ENCODE measurements at places on chromosomes 12 and 14.

DNA sequence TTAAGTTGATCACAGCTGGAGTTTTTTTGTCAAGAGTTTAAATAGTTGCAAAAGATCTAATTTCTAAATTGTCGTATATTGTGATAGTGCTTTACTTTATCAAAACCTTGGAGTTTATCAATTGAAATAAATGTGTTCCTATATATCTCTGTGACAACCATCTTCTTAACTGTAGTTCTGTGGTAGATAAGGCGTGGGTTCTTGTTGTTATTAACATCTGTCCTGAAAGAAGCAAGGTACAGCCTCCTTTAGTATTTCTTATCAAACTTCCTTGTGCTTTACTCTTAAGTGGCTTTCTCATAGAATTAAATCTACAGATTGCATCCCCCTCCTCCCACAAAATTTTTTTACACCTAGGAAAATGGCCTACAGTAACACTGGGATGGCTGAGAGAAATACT lies 7.3 kb downstream of the SCYL2 start:
- no peak for DNase-seq

GRCh38 chr12:23542187-23542586 lies 407.3 kb downstream of the SOX5 start:
- DNase-seq, result no peak

DNA sequence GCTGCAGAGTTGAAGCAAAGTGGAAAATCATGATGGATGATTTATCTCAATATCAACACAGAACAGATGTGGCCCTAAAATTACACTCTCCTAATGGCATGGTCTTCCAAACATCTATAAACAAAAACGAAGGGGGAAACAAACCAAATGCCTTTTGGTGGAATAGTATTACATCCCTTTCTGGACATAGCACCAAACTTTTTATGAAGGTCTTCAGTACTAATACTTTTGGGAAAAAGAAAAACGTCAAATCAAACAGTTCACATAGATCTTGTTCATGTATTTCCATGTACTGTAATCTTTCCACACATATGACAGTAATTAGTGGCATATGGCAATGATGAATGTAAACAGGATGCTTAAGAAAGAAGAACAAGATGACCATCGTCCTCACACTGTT lies 22.9 kb upstream of the ANAPC7 start:
- DNase-seq, result no peak

GRCh38 chr12:33472299-33472698 lies 32.7 kb upstream of the SYT10 start:
- DNase-seq, result no peak

DNA sequence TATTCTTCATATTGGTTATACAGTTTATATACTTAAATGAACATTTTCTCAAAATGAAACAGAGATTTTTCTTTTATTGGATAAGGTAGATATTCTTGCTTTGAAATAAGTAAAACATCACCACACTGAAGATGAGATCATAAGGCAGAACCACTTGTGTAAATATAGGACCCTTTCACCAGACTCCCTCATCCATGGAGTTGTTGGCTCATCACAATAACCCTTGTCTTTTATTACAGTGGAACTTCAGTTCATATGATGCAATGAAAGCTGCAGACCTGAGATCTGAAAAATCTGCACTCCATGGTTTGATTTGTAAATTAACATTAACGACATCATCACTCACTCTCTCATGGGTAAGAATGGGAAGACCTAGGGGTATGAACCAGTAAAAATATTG lies 51.9 kb upstream of the DBX2 start:
- no peak for DNase-seq

- DNase-seq, result no peak
Observed at GRCh38 chr14:60324837-60325236, 75.8 kb downstream of the PPM1A start.

- no peak for DNase-seq
Observed at GRCh38 chr14:34213332-34213731, 248.7 kb downstream of the SPTSSA start.

- DNase-seq, result no peak
Observed at GRCh38 chr12:105280966-105281693, 45.2 kb upstream of the APPL2 start.

DNA sequence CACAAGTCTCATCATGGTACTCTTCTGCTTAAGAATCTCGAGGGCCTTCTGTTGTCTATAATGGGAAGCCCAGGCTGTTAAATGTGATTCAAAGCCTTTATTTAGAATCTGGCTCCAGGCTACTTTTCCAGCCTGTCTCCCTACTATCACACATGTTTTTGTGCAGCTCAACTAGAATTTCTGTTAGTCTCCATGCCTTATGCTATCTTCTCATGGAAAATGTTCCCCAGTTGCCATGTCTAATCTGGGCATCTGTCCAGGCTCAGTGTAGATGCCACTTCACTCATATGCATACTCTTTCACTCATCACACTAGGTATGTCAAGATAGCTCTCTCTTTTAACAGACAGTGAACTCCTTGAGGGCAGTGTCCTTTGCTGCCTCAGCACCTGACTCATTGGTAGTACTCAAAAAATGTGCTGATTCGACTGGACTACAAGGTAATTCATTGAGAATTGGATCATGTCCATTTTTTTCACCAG lies 145.3 kb downstream of the TTLL5 start:
- no peak for DNase-seq

DNA sequence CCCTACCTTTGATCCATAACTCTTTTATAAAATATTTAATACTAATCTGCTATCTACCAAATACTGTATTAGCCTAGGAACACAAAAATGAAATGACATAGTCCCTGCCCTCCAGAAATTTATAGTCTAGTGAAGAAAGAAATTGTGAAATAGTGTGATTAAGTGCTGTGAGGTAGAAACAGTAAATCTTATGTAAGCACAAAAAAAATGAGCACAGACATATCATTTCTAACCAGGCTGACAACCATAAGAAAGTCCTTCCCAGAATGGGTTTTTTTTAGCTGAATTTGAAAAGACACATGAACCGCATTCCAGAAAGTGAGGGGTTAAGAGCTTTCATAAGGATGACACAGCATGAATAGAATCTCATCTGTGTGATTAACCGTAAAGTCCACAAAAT lies 145.9 kb downstream of the SOX5 start:
- DNase-seq, result no peak

GRCh38 chr14:74492776-74493342 lies at the start of gene NPC2:
NPC2 (minus strand) TSS chr14:74493305; CDS start chr14:74493274, 31 bp downstream.
- no peak for DNase-seq

DNA sequence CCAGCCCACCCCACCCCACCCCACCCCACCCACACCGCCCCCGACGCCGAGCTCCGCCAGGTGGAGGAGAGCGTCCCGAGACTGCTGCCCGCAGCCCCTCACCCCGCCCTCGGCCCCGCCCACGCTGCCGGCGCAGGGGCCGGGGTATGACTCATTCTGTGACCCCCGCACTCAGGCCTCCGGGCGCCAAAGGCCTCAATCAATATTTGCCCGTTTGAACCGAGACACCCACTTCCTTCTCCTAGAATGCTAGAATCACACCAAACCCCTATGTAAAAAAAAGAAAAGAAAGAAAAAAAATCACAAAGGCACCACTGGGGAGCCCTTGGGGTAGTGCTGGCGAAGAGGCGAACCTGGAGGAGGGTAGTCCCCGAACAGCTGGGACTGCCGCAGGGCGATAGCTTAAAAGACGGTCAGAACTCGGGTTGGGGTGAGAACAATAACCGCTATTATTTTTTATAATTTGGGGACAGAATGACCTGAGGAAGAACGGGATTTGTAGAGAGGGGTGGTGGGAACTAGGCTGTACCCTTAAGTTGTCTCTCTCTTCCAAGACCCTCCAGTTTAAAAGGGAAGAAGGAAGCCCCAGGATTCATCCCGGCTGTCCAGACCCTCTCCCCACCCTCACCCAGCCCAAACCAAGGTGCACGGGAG lies 894 bp downstream of the KRT8 start:
- DNase-seq, result no peak

- no peak for DNase-seq
Observed at GRCh38 chr14:104443391-104444158, 136.0 kb upstream of the C14orf180 start.

DNA sequence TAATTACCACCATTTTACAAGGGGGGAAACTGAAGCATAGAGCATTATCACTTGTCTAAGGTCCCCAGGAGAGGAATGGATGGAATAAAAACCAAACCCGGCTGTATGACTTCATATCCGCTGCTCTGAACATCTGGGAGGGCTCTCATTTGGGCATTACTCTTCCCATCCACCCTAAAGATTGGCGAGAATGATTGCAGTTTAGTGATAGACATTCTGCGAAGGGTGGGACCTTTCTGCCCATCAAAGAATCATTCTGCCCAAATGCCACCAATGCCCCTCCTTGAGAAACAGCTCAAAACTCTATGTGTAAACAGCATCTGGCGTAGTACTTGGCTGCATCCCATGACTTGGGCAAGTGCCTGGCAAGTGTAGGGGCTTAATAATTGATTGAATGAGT lies 11.6 kb downstream of the CHST11 start:
- DNase-seq, result no peak

DNA sequence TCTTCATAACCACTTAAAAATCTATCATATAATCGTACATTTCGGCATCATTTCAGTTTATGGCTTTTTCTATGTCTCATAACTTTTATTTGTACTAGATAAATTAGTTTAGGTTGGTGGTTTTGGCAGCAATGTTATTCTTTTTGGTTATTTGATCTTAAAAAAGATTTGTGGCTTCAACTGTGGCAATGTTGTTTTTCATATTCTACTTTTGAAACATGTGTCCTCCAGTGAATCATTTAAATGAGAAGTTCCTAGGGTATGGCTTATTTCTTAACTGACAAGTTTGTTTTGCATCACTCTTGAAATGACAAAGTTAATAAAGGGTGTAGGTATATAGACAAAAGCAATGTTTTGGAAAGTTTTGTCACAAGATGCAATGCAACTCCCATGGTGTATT lies 11.1 kb upstream of the KITLG start:
- DNase-seq, result no peak

- DNase-seq, result no peak
Observed at GRCh38 chr14:77407158-77407557, 16.2 kb downstream of the NOXRED1 start.

DNA sequence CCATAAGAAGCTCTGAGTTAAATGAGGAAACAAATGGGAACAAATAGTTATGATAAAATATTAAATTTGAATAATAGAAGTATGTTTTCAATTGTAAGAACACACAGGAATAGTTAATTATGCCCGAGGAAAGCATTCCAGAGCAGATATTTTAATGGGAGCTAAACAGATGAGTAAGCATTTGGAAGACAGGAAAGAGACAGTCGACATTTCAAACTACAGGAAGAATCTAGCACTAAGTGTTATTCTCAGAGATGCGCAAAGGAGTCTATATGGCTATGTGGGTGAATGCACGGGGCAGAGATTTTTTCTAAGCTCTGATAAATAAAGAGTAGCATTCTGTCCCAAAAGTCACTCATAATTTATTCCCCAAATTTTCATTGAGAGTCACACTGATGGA lies 64.5 kb upstream of the SSTR1 start:
- DNase-seq, result no peak

- no peak for DNase-seq
Observed at GRCh38 chr14:85487215-85487614, 42.7 kb upstream of the FLRT2 start.

GRCh38 chr12:65419284-65420072 lies 141.0 kb downstream of the MSRB3 start:
- no peak for DNase-seq

- DNase-seq, result no peak
Observed at GRCh38 chr12:13229504-13229903, 33.0 kb downstream of the EMP1 start.

- no peak for DNase-seq
Observed at GRCh38 chr12:46516933-46517578, 144.5 kb upstream of the SLC38A2 start.

GRCh38 chr14:104138718-104139459 lies 502 bp downstream of the KIF26A start:
- peak; percentile 3 for DNase-seq

DNA sequence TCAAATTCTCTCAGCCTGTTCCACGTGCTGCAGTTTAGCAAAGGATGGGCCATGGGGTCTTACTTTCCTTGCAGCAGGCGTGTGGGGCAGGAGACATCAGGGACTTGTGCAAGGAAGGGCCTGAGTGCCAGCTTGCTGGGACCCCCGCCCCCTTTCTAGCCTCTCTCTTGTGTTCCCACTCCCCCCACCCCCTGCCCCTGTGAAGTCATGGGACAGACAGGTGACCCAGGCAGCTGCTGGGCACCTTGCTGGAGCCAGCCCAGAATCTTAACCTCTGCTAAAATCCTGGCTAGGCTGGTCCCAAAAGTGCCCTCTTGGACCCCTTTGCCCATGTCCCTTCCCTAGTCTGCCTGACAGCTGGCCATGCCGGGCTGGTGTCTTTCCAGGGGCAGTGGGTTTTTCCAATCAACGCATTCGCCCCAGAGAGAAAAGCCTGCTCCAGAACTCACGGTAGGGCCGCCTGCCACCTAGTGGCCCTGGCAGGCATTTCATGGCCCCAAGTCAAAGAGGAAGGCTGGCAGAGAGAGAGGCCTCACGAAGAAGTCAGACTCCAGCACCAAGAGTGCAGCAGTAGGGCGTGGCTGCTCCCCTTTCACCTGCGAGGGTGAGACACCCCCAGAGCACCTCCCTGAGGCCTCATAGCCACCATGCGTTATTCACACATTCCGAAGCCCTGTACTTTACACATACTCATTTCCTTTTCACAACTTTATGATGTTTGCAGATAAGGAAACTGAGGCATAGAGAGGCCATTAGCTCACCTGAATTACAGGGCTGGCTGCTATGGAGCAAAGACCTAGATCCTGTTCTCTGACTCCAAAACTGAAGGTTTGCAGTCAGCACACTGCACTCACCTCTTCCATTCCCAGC lies 67.4 kb downstream of the LGMN start:
- DNase-seq, result peak; percentile 42

- no peak for DNase-seq
Observed at GRCh38 chr12:33834672-33835071, 187.6 kb upstream of the ALG10 start.

GRCh38 chr12:113853491-113853890 lies 112.6 kb downstream of the RBM19 start:
- no peak for DNase-seq

DNA sequence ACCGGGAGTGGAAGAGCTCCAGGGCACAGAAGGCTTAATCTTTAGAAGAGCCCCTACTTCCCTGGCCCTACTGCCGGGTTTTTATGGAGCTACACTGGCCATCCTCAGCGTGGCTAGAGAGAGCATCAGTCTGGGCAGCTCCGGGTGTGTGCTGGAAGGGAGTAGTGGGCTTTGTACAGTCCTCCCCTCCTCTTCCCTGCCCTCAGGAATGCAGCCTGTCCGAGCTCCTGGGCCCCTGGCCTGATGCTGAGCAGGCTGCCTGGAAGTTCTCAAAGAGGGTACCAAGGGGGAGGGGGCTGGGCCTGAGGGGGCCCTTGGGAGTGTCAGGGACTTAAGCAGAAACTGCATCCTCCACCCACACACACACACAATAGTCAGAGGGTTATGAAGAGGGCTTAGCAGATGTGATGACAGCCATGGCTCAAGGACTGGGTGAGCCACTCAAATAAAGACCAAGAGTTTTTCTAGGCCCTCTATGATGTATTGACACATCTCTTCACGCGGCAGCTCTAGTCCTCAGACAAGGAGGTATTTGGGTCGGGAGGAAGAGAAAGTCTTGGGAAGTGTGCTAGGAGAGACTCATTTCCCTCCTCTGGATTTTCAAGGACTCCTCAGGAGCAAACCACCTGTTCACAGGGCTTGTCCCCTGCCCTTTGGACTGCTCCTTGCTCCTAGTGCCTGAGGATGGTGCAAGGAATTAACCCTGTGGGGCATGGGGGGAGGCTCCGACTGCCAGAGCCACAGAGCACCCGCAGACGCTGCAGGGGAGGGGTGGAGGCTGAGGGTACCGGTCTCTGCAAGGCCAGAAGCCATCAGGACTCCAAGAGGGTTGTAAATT lies 16.5 kb upstream of the FIGNL2 start:
- DNase-seq, result no peak

- DNase-seq, result no peak
Observed at GRCh38 chr14:104223101-104224041, 85.0 kb downstream of the KIF26A start.
